ENCODE measurements at places on chromosomes 4 and X.

DNA sequence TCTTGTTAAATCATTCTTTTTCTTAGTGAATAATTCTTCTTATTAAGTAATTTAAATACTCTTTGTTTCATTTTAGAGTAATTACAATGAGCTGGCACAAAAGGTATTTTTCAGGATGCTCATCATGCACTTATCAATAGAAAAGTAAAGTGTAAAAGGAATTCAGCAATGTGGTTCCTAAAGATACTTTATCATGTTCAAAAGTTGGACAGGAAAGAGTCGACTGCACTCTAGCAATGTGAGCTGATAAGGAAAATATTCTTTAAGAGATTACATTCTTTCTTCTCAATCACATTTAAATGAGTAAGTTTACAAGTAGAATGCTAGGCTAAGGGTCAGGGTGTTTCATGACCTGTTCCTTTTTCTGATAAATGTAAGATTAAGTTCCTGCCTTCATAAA, 609.5 kb upstream of the FAM241A start:
- DNase-seq, result no peak

DNA sequence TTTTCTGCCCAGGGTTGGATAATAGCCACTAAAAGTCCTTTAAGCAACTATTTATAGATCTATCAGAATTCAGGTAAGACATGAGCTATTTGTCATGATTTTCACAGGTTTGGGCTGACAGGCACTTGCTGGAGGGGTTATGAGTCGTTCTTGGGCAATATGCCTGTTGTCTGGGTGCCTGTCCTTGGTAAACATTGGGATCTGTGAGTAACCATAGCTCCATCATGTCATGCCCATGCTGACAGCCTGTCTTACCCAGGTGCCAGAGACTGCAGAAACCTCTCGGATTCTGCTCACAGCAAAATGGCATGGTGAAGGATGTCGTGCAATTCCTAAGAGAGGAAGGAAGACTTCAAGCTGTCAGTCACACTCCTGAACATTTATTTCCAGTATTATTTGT, 116.0 kb upstream of the PUDP start:
- DNase-seq, result no peak

- DNase-seq, result no peak
Measured at GRCh38 chr4:8152865-8153257, 5.8 kb downstream of the ABLIM2 start.

DNA sequence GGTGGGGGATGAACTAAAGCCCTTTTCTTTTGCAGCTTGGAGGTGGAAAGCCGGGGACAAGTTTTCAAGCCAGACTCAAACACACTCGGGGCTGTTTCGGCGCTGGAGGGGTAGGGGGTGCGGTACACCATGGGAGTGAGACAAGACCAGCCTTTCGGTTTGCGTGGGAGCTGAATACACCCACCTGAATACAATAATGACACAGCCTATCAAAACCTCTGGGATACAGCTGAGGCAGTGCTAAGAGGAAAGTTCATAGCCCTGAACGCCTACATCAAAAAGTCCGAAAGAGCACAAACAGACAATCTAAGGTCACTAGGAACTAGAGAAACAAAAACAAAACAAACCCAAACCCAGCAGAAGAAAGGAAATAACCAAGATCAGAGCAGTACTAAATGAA, 163.3 kb downstream of the ATRX start:
- DNase-seq, result no peak

DNA sequence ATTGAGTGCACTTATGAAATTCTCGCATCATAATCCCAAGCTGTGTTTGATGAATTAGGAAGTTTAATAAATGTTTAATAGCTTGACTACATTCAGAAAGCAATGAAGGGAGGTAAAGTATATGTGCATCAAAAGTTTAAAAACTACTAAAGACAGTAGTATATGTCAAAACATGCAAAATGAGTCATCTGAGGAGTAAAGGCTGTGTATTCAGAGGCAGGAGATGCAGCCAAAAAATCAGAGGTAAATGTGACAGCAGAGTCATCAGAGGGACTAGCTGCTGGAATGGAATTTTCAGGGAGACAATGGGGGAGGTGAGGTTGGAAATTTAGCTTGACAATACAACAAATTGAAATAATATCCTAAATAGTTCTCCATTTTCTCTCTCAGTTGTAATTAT, 127.0 kb upstream of the FUNDC1 start:
- DNase-seq, result no peak

DNA sequence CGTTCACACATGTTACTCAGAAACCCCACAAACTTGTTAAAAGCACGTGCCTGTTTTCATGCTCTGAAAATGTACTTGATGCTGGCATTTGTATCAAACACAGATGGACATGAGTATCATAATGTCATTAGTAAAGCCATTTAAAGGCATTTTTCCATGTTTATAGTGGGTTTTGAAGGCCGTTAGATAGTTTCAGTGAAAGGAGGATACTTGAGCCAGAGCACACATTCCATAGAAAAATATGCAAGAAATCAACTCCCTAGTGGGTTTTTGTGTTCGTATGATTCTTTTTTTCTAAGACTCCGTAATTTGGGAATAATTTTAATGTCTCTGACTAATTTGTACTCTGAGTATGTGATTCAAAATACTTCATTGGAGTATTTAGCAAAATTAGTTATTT, 216.2 kb upstream of the BMP3 start:
- no peak for DNase-seq

GRCh38 chr4:149370785-149371420, 444.7 kb downstream of the IQCM start:
- no peak for DNase-seq

- DNase-seq, result no peak
Measured at GRCh38 chr4:67014592-67014991, 530.7 kb downstream of the CENPC start.

- no peak for DNase-seq
Measured at GRCh38 chr4:185713731-185714130, 98.3 kb downstream of the SORBS2 start.

DNA sequence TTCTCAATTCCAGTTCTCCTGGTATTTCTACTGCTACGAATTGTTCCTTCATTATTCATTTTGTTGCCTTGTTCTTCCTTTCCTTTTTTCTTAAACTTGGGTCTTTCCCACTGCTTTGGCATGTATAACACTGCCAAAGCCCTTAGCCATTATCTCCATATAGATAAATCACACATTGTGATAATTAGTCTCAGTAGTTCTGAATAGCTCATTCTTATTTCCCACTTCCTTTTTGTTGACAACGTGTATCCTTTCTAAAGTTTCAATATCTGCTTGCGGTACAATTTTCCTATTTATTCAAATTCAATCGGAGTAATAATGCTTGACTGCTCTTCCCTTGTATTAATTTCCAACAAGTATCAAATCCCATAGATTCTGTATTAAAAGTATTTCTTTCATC, 14.5 kb upstream of the CAMK2D start:
- DNase-seq, result no peak

- no peak for DNase-seq
Measured at GRCh38 chr4:24146127-24146526, 256.3 kb upstream of the PPARGC1A start.

GRCh38 chr4:87465739-87466366, 43.5 kb downstream of the NUDT9 start:
- DNase-seq, result no peak

DNA sequence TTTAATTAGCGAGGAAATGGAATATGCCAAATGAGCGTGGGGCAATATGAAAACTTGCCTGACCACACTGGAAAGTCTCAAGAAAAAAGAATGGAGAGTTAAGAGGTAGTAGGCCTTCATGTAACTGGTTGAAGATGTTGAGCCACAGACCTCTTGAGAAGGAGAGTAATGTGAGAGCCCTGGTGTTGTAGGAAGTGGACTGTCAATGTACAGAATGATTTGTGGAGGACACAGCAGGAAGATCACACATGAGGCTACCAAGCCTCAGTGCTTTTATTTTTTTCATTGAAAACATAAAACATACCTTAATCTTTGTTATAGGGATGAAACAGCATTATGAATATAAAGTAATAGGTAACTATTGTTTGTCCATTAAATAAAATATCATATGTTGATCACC, 331.6 kb downstream of the UNC5C start:
- DNase-seq, result no peak

- no peak for DNase-seq
Measured at GRCh38 chr4:10115271-10115796, 1.3 kb downstream of the WDR1 start.

DNA sequence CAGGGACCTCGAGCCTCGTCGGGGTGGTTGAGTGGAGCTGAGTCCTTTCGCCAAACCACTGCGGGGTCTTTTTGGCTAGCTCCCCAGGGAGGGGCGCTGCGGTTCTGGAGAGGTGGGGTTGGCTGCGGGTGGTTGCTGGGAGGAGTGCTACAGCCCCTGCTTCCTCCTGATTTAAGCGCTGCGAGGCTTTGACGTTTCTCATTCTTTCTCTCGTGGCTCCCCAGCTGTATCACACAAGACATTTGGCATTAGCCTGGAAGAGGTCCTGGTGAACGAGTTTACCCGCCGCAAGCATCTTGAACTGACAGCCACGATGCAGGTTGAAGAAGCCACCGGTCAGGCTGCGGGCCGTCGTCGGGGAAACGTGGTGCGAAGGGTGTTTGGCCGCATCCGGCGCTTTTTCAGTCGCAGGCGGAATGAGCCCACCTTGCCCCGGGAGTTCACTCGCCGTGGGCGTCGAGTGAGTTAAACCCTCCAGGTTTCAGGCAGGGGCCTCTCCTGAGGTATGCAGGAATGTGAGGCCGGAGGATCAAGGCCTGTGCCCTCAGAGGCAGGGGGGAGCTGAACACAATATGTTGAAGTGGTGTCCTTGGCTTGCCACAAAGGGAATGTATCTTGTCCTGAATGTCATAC, 25.5 kb downstream of the ARHGAP36 start:
- DNase-seq, result no peak

- no peak for DNase-seq
Measured at GRCh38 chrX:20042221-20042620, 51.4 kb upstream of the BCLAF3 start.

- DNase-seq, result no peak
Measured at GRCh38 chrX:13440176-13440575, 120.3 kb upstream of the ATXN3L start.

GRCh38 chr4:150280081-150280895, 202.0 kb downstream of the DCLK2 start:
- DNase-seq, result no peak

DNA sequence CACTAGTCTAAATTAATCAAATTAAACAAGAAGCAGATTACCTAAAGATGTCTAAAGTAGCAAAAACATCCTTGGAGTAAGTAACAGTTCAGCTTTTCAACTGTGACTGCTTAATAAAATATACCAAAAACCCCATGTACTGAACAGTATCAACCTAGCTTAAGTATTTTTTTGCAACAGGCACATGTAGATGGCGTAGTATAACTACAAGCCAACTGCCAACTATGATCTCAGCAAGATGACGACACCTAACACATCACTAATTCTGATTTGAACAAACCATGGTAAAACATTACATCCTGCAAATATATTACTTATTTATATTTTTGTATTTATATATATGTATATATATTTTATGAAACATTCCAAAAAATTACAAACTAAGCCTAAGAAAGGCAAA, 24.5 kb downstream of the DHX15 start:
- DNase-seq, result no peak

DNA sequence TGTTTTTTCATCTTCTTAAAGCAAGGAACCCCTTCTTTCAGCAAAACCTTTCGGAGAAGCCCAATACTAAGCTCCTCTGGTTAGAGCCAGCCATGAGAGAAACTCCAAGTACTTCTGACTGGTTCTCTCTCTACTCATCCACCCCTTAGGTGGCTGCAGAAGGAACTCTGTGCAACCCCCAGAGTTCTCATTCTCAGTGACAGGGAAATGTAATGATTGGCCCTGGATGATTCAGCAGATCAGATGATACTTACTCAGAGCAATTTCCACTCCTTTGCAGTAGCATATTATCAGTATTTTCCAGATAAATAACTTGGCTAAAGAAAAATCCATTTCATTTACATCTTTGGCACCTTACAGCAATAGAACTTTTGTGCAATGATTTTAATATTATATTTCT, 3.2 kb downstream of the SPP1 start:
- DNase-seq, result no peak

- no peak for DNase-seq
Measured at GRCh38 chr4:125344198-125344597, 29.4 kb downstream of the FAT4 start.

GRCh38 chr4:26873391-26874026, 12.9 kb downstream of the STIM2 start:
- DNase-seq, result no peak

GRCh38 chrX:20059467-20060128, 57.1 kb downstream of the MAP7D2 start:
- DNase-seq, result no peak

- DNase-seq, result no peak
Measured at GRCh38 chr4:26330186-26330787, 9.5 kb downstream of the RBPJ start.

DNA sequence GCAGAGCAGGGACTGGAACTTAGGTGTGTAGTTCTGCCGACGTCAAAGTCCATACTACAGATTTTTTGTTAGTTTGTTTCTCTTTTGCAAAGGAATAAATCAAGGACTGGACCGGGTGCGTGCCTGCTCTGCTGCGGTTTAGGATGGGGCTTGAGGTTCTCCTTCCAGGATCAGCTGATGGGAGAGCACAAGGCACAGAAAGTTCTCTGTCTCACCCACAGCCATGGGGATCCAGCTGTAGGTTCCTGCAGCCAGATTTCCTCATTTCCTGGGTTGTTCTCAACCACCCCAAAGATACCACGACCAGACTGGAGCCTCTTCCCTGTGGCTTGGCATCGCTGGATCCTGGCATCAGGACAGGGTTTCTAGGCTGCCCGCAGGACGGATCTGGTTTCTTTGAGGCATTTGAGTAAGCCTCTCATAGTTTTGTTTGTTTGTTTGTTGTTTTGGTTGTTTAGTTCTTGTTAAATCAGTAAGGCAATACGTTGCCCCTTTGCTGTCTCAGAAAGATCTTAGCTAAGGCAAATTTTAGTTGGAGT, 789 bp upstream of the SRPX start:
- no peak for DNase-seq

DNA sequence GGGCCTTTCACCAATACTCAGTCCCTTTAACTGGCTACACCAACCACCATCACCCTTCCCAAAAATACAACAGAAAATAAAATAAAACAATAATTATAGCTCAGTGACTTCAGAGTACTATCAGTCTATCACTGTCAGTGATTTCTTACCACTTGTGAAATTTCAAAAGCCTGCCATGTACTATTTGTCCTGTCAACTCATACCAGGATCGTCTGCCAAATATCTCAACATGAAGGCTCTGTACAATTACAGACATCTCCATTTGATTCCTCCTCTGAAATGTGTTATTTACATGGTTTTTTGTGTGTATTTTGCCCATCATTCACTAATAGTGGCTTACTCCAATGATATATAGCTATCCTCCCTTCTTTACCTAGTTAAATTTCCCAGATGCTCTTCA, 772.0 kb downstream of the IL1RAPL1 start:
- DNase-seq, result no peak
